Right cardiac atrium (tissue), 5 donors: ENCODE measurements at places on chromosomes 6 and 20. TPM values are rescaled to one million over a fixed set of nuclear protein-coding genes. Genes with fewer than 3 reads are reported as not detected.

DNA sequence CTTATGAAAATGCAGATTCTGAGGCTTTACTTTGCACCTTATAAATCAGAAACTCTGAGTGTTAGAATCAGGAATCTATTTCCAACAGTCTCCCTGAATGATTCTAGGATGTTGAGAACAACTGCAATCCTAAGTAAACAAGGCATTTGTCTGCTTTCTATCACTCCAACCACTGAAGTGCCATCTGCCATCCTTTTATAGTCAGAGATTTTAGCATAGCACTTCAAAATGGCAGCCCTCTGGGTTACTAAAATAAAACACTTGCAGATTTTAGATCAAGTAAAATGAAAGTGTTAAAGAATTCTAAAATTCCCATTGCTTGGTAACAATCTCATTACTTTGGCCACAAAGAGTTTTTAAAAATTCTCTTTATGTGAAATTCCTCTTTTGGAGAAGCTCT is 258.9 kb downstream of the CD109 start:
- no peak for DNase-seq

- no peak for DNase-seq
Observed at GRCh38 chr6:145609521-145609920, 125.8 kb downstream of the EPM2A start.

- no peak for DNase-seq
Observed at GRCh38 chr6:33935439-33936080, 131.8 kb upstream of the MLN start.

DNA sequence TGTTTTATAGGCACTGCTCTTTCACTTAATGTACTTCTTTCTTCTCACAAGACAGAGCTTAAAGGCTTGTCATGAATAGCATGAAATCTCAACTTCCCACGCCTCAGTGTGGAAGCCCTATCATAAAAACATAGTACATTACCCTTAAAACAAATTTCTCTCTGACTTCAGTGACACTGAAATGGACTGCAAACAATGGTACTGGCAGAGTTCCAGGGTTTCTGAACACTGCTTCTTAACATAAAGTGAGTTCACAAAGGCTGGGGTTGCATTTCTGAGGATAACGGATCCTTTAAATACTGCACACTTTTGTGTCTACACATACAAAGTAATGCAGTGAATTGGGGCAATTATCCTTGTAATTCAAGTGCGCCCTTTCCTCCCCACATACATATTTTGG is 32.3 kb upstream of the PLEKHG1 start:
- DNase-seq, result no peak

GRCh38 chr20:38829296-38829875 is 23.9 kb downstream of the PPP1R16B start:
- DNase-seq, result no peak

GRCh38 chr6:43717822-43718221 is 30.2 kb upstream of the MRPS18A start:
- DNase-seq, result peak; percentile 91

GRCh38 chr20:46434597-46434996 is 28.2 kb upstream of the ELMO2 start:
- DNase-seq, result no peak

- no peak for DNase-seq
Observed at GRCh38 chr6:109526905-109527628, 44.0 kb upstream of the ZBTB24 start.

DNA sequence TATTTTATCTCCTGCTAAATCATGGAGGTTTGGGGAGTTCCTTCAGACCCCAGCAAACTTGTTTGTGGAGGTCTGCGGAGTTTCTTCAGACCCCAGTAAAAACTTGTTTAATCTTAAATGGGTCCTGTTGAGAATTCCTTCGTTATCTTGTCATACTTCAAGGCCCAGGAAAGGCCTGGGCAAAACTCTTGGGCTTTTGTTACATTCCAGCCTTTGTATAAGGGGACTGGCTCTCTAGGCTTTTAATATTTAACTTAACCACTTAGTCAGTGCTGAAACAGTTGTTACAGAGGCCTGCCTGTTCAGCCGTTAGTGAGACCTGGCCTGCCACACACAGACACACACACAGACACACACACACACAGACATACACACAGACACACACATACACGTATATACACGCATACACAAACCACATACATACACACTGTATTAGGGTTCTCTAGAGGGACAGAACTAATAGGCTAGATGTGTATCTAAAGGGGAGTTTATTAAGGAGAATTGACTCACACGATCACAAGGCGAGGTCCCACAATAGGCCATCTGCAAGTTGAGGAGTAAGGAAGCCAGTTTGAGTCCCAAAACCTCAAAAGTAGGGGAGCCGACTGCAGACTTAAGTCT is 21.3 kb upstream of the CST3 start:
- no peak for DNase-seq

GRCh38 chr6:166473886-166474571 is 91.3 kb upstream of the MPC1 start:
- DNase-seq, result no peak

- DNase-seq, result no peak
Observed at GRCh38 chr20:38036366-38036765, 2.8 kb downstream of the RPRD1B start.

- DNase-seq, result peak; percentile 75
Observed at GRCh38 chr20:574297-574942, 30.8 kb upstream of the CSNK2A1 start.

DNA sequence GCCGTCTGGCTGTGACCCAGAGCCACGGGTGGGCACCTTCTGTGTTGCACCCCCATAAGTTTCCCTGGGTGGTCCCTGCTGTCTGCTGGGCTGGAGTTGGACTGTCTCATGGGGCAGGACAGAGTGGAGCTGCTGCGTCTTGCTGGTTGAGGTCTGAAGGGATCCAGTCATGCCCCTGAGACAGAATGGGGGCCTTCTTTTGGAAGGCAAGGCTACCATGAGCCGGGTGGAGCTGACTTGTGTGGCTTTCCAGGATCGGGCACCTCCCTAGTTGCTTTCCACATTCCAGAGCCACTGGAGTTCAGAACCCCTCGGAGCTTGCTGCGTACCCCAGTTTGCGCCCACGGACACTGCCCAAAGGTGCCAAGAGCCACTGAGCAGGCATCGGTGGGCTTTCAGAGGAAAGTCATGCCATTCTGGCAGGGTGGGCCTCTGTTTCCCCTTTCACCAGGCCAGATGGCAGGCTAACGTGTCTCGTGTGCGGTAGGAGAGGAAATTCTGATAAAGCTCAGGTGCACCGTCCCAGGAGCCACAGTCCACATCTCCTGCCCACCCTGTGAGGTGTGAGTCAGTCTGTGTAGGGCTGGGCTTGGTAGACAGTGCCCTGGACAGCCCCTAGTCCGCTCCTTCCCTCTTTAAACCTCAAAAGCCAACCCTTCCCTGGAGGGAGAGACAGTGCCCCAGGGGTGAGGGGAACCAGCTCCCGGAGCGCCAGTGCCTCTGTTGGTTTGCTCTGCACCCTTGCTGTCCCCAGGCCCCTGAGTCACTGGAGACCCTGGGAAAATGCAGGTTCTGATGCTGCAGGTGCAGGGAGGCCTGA is 125.3 kb downstream of the SYCP2 start:
- DNase-seq, result no peak

GRCh38 chr6:64984948-64985347 is 722.1 kb downstream of the EYS start:
- DNase-seq, result no peak

DNA sequence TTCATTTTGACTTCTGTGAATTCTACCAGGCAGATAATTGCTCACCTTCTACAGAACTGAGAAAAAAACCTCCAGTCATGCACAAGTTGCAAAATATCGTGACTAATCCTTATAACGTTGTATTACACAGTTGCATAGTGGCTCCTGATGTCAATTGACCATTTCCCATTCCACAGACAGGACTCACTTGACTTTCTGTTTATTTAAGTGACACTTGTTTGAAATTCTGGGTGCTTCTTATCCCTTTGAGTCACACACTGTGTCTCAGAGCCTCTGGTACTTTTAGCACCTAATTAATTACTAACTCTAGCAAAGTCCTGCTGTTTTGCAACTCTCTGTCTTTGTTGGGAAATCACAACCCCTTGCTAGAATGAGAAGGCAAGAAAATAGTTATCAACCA is 16.2 kb upstream of the RSPO3 start:
- DNase-seq, result no peak

GRCh38 chr20:59743308-59743707 is 139.0 kb downstream of the PHACTR3 start:
- DNase-seq, result no peak

GRCh38 chr20:50758469-50758868 is 27.1 kb downstream of the PARD6B start:
- DNase-seq, result no peak

- no peak for DNase-seq
Observed at GRCh38 chr6:137218473-137218916, 690 bp downstream of the IFNGR1 start.

GRCh38 chr20:49608752-49609670 is 41.1 kb upstream of the PTGIS start:
- DNase-seq, result peak; percentile 53

GRCh38 chr6:167479901-167480648 is 155.2 kb downstream of the TTLL2 start:
- DNase-seq, result no peak

- no peak for DNase-seq
Observed at GRCh38 chr20:17943343-17943742, 25.3 kb downstream of the SNX5 start.

DNA sequence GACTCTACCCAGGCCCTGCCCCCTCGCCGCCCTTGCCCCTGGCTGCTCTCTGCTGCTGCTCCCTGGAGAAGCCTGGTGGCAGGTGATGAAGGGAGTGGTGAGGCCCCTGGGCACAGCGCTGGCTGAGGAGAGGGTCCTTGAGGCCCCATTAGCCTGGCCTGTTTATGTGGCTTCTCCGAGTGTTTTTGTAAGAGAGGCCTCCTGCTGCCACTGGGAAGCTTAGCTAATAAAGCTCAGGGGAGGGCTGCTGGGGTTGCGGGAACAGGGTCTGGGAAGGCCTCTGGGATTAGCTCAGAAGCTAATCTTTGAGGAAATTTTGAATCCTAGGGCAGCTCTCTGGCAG is 15.5 kb downstream of the EBF4 start:
- DNase-seq, result no peak

DNA sequence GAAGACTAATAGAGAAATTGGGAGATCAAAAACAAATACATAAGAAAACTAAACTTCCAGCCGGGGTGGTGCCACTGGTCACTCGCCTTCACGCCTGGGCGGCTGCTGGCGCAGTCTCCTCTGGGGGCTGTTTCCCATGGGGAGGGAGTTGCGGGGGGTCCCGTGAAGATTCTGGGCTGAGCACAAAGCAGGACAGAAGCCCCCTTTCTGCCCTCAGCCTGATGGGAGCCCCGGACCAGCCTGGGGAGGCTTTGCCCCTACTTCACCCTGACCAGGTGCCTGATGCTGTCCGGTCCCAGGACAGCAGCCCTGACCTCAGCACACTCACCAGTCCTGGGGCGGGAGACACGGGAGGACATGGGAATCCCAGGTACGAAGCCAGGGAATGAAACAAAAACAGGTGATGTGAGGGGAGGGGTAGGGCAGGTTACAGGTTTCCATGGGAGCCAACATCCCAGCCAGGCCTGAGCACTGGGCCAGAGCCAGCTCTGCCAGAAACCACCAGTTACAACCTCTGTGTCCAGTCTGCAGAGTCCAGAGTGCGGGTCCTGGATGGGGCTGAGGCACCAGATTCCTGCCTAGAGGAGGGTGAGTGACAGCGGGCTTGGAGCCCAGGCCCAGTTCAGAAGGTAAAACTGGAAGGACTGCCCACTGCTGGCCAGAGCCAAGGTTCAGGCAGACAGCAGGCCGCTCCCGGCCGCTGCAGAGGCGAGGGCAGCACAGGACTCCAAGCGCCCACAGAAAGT is 326.4 kb downstream of the TAF4 start:
- DNase-seq, result no peak

- DNase-seq, result no peak
Observed at GRCh38 chr6:24761851-24762250, 12.9 kb upstream of the GMNN start.

DNA sequence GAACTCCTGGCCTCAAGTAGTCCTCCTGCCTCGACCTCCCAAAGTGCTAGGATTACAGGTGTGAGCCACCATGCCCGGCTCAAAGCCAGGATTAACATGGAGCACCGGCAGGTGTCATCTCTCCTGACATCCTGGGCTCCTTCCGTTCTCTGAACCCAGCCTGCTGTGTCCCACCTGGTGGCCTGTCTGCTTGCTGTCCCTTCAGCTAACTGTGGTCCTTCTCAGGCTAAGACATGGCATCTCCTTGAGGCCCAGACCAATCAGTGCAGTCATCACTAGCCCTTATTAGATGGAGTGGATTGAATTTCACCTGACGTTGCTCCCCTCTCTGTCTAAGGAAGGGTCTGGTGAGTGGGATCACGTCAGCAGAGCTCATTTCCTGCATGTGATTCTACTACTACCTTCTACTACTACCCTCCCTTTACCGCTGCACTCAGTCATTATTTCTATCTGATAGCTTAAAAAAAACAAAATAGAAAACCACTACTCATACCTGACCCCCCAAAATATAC is 28.0 kb upstream of the SYNJ2 start:
- no peak for DNase-seq

GRCh38 chr6:42227173-42227850 is 9.7 kb upstream of the MRPS10 start:
- DNase-seq, result no peak

GRCh38 chr20:45052698-45053429 is 48.1 kb downstream of the KCNS1 start:
- no peak for DNase-seq

GRCh38 chr20:47141350-47141921 is 215.1 kb downstream of the ZMYND8 start:
- no peak for DNase-seq

DNA sequence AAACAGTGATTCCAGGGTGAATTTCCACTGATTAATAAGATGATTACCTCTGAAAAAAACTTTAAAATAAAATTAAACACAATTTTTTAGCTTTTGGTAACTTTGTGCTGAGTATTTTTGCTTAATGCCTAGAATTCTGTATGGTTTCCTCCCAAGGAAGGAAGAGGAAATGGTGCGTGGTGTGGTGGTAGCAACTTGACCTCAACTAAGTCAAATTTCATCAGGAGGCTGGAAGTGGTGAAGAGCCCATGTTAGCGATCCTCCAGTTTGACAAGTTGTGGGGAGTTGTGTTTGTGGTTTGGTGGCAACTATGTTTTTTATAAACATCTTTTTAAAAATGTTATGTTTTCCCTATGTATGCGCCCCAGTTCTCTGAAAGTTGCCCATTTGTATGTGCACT is 5.0 kb upstream of the RTF2 start:
- no peak for DNase-seq

- no peak for DNase-seq
Observed at GRCh38 chr6:11878735-11879134, 100.1 kb upstream of the ADTRP start.

- no peak for DNase-seq
Observed at GRCh38 chr6:23228439-23229024, 659.2 kb downstream of the HDGFL1 start.

GRCh38 chr6:160917572-160917971 is 74.0 kb upstream of the MAP3K4 start:
- DNase-seq, result no peak

CAPN11 gene
- not detected for total RNA-seq

MTFR2 gene
- not detected for total RNA-seq

RAMACL gene
- 0.31 TPM for total RNA-seq

DEFB113 gene
- not detected for total RNA-seq

DEFB112 gene
- not detected for total RNA-seq

EFCAB8 gene
- 0.20 TPM for total RNA-seq

CBLN4 gene
- not detected for total RNA-seq

CYP24A1 gene
- total RNA-seq, result not detected

ADGRF5 gene
- total RNA-seq, result 38.1 TPM

ANGPT4 gene
- 0.06 TPM for total RNA-seq

GCNT2 gene
- total RNA-seq, result 10.4 TPM
